ENCODE measurements at places on chromosomes 12 and 14.
A peak's percentile ranks its signal among the peaks of the same experiment; 100 is the strongest.

DNA sequence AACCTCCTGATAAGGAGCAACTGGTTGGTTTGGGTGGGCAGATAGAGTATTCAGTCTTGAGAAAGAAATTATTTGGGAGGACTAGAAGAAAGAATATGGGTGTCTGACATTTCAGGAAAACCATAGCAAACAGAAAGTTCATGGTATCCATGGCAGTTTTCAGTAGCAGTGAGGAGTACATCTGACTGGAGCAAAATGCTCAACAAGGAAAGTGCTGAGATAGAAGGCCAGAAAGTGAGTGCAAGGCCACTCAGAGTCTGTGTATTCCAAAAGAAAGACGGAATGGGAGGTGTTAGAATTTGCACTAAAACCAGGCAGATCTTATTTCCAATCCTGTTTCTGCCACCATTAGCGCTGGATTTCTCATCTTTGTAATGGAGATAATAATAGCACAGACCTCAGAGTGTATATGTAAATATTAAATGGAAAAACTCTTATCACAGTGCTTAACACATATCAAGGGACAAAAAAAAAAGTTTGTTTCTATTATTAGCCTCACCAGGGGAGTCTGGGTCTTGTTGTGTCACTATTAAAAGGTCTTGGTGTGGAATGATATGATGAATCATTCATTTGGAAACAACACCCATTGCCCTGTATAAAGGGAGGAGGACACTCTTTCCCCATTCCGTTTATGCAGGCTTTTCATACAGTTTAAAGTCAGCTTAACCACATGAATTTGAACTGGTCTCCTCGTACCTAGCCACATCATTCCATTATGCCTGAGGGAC lies 349.8 kb downstream of the IPO8 start:
- DNase-seq = no peak

GRCh38 chr12:21323736-21324135 lies 11.0 kb downstream of the SLCO1A2 start:
- no peak for DNase-seq

GRCh38 chr14:64502887-64503433 lies 678 bp downstream of the ZBTB25 start:
- DNase-seq = no peak

- no peak for DNase-seq
Measured at GRCh38 chr12:83505586-83505985, 818.9 kb downstream of the TMTC2 start.

DNA sequence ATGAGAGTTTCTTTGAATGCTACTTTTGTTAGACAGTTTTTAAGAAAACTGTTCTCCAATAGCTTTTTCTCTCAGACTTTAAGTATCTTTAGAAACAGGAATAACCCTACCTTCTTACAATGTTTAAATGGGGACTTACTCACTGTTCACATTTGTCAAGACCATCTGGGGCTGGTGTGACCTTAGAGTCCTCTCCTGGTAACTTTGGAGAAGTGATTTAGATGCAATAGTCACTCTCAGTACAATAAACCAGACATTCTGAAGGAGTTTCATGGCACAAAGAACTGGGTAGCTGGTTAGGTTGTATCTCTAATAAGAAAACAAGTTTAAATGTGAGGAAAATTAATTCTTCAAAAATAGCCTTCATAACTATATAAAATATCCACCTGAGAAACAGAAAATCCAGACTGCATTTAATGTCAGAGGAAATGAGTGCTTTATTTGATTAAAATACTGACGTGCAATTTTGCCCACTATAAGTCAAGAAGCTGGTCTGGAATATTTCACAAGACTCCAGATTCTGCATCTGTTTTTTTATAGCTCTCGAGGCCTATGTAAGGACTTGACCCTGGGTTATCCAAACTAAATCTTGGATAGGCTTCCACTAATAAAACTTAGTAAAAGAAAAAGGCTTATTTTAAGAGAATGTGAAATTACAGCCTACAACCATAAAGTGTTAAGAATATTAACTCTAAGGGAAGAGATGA lies 108.7 kb downstream of the PTGER2 start:
- no peak for DNase-seq

GRCh38 chr12:67681105-67681778 lies 32.7 kb downstream of the DYRK2 start:
- no peak for DNase-seq

DNA sequence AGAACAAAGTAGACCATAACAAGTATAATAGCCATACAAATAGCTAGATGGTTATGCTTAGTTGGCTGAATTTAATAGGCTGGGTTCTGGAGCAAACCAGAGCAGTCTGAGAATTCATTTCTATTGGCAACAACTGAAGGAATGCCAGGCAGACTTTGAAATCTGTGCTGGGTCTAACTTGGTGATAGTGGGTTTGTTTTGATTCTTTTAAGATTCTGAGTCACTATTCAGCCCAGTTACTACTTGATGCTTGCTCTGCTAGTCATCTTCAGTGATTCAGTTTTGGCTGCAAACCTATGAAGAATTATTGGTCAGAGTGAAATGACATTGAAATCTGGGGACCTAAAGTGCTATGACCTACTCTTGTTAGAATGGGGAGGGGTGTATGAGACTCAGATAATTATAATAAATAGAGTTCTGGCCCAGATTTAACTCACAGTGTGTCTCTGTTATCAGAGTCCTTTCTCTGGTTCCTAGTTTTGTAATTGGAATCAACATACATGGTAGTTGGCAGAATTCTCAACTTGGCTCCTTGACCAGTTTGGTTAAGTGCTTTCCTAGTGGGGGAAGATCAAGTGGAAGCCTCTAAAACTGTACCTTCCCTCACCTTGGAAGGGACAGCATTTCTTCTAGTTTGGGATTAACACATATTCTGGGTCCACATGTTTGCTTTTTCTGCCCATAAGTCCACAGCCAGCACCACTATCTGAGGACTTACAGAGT lies 43.5 kb downstream of the MNAT1 start:
- no peak for DNase-seq

- no peak for DNase-seq
Measured at GRCh38 chr12:128810182-128811127, 13.3 kb downstream of the SLC15A4 start.

GRCh38 chr14:68772761-68773381 lies 20.0 kb downstream of the ZFP36L1 start:
- DNase-seq = no peak

DNA sequence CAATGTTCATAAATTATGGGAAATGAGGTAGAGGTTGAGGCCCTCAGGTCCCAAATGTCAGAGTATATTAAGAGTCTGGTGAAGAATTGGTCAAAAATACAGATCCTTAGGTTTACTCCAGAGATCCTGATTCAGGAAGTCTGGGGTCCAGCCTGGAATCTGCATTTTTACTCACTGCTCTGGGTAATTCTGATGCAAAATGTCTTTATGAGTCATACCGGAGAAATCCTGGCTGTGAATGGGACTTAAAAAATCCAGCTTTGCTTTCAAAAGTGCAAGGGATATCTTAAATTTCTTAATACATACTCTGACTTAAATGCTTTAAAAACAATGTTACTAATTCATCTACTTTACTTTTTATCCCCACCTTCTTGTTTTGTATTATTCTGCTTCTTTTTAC lies 74.5 kb downstream of the FERMT2 start:
- no peak for DNase-seq

DNA sequence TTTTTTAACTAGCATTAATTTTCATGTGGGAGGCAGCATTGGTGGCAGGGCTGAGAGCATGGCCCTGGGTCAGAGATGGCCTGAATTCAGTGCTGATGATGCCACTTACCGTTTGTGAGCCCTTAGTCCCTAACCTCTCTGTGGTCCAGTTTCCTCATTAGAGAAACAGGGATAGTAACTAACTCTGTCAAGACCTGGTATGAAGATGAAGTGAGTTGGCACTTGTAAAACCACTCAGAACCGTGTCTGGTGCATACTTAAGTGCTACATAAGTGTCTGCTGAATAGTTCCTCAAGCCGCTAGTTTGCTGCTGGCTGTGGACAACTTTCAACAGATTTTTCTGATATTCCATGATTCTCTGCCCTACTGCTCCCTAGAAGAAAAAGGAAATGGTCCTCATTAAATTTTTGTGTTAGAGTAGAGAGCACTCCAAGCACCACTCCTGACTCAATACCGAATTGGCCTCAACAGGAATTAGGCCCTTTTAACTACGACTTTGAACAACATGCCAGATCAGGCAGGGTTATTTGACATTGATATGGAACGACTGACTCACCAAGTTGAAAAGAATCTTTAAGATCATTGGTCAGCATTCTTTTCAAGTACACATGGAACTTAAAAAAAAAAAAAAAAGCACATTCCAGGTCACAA lies 250.2 kb downstream of the ANO2 start:
- peak; percentile 56 for DNase-seq

GRCh38 chr14:72598306-72598705 lies 295.6 kb downstream of the DPF3 start:
- no peak for DNase-seq

GRCh38 chr12:26246483-26247164 lies 51.3 kb downstream of the SSPN start:
- DNase-seq = no peak

- no peak for DNase-seq
Measured at GRCh38 chr12:108447168-108447832, 67.8 kb upstream of the FICD start.

DNA sequence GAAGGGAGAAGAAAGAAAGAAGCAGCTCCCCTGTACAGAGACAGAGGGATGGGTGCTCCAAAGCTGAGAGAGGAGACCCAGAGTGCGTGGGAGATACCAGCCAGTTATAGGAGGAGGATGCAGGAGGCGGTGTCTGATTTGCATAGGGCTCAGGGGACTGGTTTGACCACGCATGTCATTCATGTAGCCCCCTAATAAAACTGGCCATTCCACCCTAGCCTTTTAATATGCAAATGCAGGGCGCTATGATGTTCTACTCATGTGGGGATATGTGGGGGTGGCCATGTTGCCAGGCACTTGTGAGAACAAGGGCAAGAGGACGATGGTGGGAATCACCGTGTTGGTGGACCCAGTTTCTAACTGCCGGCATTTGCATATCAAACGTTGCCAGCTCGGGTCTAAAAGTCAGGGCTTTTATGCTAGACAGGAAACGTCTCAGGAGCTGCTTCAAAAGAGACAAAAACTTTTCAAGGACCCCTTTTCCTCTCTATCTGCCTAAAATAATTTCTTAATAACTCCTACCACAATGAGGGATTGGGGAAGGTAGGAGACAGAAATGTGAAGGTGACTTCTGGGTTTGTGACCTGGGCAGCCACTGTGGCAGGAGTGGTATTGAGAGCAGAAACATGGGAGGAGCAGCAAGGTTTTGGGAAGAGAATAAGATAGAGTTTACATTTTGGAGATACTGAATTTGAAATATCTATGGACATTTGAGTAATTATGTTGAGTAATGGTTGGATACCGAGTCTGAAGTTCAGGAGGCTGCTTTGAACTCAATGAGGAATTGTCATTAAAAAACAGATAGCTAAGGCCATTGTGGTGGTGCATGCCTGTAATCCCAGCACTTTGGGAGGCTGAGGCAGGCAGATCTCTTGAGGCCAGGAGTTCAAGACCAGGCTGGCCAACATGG lies 2.2 kb upstream of the ATXN3 start:
- no peak for DNase-seq

DNA sequence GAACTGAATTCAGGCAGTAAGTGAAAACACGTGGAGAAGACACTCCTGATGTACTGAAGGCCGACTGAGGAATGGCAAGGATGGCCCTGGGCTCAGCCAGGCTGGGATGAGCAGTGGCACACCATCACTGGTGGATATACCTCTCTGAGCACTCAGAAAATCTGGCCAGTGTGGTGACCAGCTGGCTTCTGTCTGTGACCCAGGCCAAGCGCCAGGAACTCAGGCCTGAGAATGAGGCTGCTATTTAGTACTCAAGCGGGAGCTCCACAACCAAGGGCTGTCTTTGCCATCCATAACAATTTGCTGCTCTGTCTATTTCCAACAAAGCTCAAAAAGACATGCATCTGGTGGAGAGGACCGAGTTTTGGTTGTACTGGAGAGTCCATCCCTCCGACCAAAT lies 586.3 kb downstream of the BCL11B start:
- DNase-seq = no peak

DNA sequence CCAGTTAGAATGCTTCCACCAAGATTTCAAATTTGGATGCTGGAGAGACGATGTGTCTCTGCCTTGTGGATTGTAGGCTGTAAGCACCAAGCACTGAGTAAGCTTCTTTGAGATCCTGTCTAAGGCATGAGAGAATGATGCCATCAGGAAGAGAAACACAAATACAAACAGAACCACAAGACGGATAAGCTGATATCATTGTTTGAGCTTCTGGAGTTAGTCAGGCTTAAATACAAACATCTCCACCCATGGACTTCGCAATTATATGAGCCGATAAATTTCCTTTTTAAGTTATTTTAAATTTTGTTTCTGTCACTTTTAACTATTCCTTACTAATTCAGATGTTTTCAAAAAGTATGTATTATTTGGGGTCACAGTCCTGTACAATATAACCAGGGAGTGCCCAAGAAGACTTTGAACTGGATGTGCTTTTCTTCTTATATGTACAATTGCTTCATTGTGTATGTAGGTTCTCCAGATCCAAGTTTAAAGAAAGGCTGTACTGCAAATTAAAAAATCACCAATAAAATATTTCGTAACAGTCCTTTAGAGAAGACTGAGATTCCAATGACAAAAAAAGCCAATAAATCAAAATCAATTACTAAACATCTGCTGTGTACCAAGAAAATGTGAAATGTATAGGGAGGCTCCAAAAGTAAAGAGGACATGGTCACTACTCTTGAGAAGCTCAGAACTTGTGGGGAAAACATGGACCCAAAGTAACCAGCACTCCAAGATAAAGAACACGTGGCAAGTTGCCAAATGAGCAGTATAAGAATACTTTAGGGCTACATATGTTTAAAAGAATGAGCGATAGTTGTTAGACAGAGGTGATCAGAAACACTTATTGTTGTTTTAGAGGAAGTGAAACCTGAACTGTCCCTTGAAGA lies 274.1 kb downstream of the ADAMTS20 start:
- DNase-seq = no peak

- no peak for DNase-seq
Measured at GRCh38 chr14:64704143-64704742, at the start of gene PLEKHG3. PLEKHG3 (plus strand) TSS chr14:64704424; CDS start chr14:64727632, 23,208 bp downstream.

- no peak for DNase-seq
Measured at GRCh38 chr14:63730659-63731058, 2.8 kb upstream of the SGPP1 start.

DNA sequence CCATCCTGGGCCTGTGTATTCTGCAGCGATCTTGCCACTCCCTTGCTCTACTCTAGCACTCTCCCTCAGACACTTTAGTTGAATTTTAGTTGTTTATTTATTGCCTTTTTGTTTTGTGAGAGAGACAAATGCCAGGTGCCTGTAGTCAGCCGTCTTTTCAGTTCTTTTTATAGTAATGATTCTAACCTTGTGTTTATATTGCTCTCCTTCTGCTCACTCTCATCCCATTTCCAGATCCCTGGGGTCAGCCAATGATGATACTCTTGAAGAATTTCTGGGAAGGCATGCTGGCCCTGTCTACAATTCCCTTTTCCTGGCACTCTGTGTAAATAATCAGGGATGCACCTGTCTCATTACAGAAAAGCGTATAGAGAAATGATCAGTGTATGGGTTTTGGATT lies 334.1 kb upstream of the MIS18BP1 start:
- DNase-seq = no peak

All from NCI-H187 treated with DMSO at 0.1 percent for 48 hours (cell line).